Activated T-cell treated with anti-CD3 and anti-CD28 coated beads, Interleukin-2, amount 50 U/mL, for 72 hours (primary cell): ENCODE measurements at places on chromosomes 1 and 21.

GRCh38 chr1:4743978-4744750 lies 89.8 kb downstream of the AJAP1 start:
- no peak for DNase-seq

DNA sequence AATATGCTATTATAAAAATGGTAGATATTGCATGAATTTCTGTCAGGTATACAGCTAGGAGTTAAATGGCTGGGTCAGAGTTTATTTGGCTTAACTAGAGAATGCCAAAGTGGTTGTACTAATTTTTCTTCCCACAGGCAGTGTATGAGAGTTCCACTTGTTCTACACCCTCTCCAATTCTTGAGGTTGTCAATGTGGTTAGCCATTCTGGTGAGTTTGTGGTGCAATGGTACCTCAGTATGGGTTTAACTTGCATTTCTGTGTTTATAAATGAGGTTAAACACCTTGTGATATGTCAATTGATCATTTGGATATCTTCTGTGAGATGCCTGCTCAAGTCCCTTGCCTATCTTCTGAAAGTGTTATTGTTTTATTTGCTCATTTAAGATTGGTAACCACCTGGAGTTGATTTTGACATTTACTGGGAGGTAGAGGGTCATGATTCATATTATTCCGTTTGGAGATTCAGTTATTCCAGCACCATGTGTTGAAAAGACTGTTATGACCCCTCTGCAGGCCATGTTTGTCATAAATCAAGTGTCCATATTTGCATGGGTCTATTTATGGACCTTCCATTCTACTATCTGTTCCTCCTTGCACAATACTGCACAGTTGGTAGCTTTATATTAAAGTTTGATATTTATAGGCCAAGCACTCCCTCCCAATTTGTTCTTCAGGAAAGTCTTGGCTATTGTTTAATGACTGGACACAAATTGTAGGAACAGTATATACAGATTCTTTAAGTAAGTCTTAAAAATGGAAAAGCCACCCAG lies 5.8 kb downstream of the FALEC start:
- no peak for DNase-seq

DNA sequence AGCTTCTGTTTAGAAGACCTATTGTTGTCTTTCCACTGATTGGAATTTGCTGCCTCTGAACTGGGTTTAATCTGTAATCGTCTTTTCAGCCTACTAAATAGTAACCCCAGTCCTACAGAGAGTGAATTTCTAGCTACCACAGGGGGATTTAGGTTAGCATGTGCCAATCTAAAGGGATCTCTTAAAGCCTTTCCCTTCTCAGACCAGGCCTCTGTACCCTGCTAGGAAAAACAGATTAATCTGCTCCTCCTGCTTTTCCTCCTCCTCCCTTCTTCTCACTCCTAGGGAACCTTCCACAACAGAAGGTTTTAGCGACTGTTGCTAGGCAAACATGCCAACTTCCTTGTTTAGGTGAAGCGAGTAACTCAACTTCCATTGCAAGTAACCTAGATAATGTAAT lies 1.3 kb upstream of the RC3H1 start:
- DNase-seq, result no peak

DNA sequence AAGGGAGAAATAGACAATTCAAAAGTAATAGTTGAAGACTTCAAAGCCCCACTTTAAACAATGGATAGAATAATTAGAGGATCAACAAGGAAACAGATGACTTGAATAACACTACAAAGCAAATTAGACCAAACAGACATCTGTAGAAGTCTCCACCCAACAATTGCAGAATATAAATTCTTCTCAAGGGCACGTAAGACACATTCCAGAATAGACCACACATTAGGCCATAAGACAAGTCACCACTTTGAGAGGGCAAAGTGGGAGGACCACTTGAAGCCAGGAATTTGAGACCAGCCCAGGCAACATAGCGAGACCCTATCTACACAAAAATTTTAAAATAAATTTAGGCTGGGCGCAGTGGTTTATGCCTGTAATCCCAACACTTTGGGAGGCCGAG lies 20.5 kb upstream of the RNF186 start:
- no peak for DNase-seq

DNA sequence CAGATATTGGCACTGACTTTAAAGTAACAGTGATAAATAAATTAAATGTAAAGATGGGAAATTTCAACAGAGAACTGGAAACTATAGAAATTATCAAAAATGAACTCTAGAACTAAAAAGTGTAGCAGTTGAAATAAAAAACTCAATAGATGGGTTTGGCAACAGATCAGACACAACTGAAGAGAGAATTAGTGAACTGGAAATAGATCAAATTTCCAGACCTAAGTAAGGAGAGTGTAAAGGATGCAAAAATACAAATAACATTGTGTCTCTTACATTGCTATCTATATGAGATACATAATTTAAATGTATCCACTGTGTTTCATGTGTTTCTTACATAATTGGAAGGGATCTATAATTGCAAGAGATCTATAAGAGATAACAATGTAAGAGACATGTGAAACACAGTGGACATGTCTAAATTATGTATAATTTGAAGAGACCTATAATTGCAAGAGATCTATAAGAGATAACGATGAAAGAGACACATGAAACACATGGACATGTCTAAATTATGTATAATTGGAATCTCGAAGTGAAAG lies 32.1 kb upstream of the ZNF362 start:
- no peak for DNase-seq

DNA sequence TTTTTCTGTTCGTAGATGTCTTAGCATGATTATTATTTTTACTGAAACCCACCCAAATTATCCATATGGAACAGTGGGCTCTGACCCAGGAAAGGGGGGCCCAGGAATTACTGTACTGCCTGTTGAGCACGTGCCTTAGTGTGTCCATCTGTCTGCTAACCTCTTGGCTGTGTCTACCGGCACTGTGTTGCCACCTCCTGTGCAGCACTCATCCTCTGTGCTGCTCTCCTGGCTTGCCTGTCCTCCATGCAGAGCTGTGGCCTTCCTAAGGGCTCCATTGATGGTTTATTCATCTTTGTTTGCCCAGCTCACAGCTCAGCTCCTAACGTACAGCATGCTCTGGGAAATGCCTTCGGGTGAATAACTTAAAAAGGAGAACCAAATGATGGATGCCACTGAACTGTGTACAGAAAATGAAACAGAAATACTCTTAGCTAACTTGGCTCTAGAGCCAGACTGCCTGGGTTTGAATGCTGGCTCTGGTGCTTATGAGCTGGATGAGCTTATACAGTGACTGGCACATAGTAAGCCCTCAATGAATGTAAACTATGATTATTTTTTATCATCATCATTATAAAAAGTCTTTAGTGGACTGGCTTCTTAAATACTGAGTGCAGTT lies 11.4 kb upstream of the RPTN start:
- no peak for DNase-seq

DNA sequence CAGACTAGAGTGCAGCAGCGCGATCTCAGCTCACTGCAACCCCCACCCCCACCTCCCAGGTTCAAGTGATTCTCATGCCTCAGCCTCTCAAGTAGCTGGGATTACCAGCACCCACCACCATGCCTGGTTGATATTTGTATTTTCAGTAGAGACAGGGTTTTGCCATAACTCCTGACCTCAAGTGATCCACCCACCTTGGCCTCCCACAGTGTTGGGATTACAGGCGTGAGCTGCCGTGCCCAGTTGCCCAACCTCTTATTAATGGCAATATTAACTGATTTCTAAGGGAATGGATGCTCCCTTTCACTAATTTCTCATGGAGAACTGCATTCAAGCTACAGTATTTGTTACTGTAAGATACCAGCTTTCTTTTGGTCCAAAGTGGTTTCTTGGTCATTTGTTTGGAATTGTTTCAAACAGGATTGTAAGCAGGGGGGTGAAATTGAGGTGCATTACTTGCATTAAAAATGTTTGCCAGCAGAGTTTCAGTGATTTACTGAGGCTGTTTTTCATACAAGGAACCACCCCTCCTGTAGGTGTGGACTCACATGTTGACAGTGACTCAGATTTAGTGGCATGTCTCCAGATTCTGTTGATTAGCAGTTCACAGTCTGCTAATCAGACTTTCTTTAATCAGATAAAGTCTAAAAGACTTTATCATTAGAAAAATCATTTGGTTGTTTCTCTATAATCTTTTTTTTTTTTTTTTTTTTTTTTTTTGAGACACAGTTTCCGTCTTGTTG lies 3.9 kb upstream of the TGFBR3 start:
- no peak for DNase-seq

DNA sequence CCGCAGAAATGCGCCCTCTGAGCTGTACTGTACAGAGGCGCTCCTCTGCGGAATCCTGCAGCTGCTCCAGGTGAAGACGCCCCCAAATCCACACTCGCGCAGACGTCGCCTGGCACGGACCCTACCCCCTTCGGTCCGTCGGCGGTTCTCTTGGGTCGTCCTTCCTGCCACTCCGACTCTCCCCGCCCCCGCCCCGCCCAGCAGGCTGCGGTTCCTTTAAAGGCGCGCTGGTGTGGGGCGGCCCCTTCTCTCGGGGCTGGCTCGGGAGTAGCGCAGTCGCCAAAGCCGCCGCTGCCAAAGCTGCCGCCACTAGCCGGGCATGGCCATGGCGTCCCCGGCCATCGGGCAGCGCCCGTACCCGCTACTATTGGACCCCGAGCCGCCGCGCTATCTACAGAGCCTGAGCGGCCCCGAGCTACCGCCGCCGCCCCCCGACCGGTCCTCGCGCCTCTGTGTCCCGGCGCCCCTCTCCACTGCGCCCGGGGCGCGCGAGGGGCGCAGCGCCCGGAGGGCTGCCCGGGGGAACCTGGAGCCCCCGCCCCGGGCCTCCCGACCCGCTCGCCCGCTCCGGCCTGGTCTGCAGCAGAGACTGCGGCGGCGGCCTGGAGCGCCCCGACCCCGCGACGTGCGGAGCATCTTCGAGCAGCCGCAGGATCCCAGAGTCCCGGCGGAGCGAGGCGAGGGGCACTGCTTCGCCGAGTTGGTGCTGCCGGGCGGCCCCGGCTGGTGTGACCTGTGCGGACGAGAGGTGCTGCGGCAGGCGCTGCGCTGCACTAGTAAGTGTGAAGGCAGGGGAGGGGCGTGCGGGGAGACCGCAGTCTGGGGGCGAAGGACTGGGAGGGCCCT lies at the start of gene RASSF5:
Gene RASSF5 (plus strand): TSS at position 248 of the 846 bp plus-strand sequence. CDS start 72 bp downstream, at position 320.
- DNase-seq, result peak; percentile 89

- DNase-seq, result no peak
Observed at GRCh38 chr1:152924191-152924590, 15.8 kb downstream of the IVL start.
